Stimulated activated CD8-positive, alpha-beta memory T cell treated with anti-CD3 and anti-CD28 coated beads, Interleukin-7, amount 100 ng/mL, for 1 hour (primary cell): ENCODE measurements at places on chromosomes 7 and 10.

- DNase-seq, result no peak
Observed at GRCh38 chr10:92868557-92868956, 20.2 kb downstream of the EXOC6 start.

- peak; percentile 29 for DNase-seq
Observed at GRCh38 chr7:28853834-28854749, 104.0 kb downstream of the TRIL start.

- no peak for DNase-seq
Observed at GRCh38 chr10:6995831-6996230, 415.0 kb downstream of the SFMBT2 start.

GRCh38 chr7:99910976-99911375 is 8.4 kb downstream of the TRIM4 start:
- no peak for DNase-seq
